ENCODE measurements at places on chromosomes 1 and 21.
A peak's percentile ranks its signal among the peaks of the same experiment; 100 is the strongest.

DNA sequence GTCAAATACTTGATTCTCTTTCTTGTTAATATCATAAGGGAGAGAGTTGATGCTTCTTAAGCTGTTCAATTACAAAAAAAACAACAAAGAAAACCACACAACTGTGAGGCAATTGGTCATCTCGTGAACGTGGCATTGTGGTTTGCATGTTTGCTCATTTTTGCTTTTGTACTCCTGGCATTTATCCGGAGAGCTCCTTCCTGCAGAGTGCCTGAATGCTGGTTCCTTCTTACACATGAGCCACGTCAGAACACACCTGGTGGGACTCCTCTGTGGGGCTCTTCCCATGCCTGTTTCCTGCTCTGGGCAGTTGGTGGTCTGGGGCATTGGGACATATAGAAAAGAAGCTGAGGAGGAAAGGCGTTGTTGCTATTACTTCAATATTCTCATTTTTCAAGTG lies 25.7 kb downstream of the KCNK1 start:
- DNase-seq: no peak

DNA sequence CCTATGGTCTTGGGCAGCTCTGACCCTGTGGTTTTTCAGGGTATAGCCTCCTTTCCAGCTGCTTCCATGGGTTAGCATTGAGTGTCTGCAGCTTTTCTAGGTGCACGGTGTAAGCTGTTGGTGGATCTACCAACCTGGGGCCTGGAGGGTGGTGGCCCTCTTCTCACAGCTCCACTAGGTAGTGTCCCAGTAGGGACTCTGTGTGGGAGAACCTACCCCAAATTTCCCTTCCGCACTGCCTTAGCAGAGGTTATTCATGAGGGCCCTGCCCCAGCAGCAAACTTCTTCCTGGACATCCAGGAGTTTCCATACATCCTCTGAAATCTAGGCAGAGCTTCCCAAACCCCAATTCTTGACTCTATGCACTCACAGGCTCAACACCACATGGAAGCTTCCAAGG lies 111.0 kb upstream of the C1orf87 start:
- no peak for DNase-seq

DNA sequence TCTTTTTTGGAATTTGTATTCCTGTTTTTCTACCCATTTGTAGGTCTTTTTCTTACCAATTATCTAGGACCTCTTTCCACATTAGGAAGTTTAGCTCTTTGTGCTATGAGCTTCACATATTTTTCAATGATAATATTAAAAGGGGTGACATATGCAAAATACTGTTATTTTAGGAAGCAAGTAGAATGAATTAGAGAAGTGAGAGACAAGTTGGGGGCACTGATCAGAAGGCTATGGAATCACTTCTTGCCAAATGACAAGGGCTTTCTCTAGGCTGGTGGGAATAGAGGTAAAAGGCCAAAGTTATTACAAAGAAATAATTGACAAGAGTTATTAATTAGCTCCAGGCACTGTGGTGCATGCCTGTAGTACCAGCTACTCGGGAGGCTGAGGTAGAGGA lies 4.3 kb upstream of the BCAR3 start:
- DNase-seq: no peak

- DNase-seq: no peak
These were observed 92.8 kb downstream of the PDE9A start for GRCh38 chr21:42746240-42746592.

GRCh38 chr1:16155537-16156410 lies at the start of gene EPHA2:
TSS of gene EPHA2 (minus strand) at chr1:16156069. CDS start at chr1:16155932, 137 bp downstream.
- DNase-seq: peak; percentile 30

DNA sequence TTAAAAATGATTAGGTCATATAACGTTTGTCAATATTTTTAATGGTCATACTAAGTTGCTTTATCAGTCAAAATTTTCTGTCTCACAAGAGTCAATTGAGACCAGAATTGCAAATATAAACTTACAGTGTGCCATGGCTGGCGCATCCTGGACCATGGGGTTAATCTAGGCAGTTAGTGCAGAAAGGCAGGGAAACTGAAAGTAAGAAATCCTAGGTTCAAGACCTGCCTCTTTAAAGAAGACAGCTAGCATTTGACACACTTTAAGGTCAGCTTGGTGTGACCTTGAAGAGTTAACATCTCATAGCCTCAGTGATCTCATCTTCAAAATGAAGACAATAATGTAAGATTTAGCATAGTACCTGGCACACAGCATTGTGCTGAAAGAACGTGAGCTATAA lies 210.0 kb upstream of the DAB1 start:
- no peak for DNase-seq

GRCh38 chr1:150543500-150544143 lies 5.6 kb upstream of the ADAMTSL4 start:
- no peak for DNase-seq

- DNase-seq: no peak
These were observed 156.6 kb downstream of the AK5 start for GRCh38 chr1:77438236-77438913.

- no peak for DNase-seq
These were observed 135.8 kb downstream of the MAP3K21 start for GRCh38 chr1:233463333-233463732.

DNA sequence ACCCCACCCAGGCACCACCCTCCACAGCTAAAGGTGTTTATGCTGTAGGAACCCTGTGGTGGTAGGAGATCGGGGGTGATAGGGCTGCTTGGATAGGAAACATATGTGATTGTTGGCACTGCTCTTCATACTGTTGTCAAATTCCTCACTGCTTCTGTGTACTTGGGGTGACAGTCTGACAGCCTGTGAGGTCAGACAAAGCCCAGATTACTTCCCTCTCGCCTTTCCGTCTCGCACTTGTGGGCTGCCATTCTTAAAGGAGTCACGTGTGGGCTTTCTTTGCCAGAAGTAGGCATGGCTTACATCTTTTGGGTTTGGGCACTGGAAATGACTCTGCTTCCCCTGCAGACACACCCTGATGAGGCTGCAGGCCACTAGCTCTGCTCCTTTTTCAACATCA lies 363.8 kb downstream of the DISC1 start:
- DNase-seq: no peak

DNA sequence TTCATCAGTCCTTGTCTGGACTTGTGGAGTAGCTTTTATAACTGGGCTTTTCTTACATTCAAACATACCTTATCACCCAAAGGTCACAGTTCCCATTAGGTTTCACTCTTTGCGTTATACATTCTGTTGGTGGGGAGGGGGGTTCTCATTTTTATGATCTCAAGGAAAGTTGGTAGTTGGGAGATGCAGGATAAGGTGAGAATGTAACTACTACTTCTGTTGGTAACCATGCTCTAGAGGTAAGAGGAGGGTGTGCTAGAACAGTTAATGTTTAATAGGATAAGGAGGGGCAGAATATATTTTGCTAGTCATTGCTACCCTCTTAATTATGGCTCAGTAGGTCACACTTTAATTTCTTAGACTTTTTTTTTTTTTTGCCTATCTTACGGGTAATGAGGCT lies 10.7 kb downstream of the YBX1 start:
- no peak for DNase-seq

GRCh38 chr1:72847651-72848050 lies 565.3 kb upstream of the NEGR1 start:
- no peak for DNase-seq

GRCh38 chr1:58545591-58546519 lies 671 bp downstream of the OMA1 start:
- peak; percentile 51 for DNase-seq

DNA sequence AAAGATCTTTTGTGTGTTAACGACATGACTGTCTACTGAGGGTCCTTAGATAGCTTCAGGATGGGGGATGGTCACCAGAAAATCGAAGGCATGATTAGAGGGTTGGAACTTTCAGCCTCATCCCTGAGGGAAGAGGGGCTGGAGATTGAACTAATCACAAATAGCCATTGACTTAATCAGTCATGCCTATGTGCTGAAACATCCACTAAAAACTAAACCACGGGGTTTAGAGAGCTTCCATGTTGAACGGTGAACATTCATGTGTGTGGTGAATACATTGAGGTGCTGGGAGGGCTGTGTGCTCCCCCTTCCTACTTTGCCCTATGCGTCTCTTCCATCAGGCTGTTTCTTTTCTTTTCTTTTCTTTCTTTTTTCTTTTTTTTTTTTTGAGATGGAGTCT lies 17.0 kb downstream of the RBP7 start:
- no peak for DNase-seq

- no peak for DNase-seq
These were observed 40.0 kb downstream of the PDC start for GRCh38 chr1:186420923-186421322.

DNA sequence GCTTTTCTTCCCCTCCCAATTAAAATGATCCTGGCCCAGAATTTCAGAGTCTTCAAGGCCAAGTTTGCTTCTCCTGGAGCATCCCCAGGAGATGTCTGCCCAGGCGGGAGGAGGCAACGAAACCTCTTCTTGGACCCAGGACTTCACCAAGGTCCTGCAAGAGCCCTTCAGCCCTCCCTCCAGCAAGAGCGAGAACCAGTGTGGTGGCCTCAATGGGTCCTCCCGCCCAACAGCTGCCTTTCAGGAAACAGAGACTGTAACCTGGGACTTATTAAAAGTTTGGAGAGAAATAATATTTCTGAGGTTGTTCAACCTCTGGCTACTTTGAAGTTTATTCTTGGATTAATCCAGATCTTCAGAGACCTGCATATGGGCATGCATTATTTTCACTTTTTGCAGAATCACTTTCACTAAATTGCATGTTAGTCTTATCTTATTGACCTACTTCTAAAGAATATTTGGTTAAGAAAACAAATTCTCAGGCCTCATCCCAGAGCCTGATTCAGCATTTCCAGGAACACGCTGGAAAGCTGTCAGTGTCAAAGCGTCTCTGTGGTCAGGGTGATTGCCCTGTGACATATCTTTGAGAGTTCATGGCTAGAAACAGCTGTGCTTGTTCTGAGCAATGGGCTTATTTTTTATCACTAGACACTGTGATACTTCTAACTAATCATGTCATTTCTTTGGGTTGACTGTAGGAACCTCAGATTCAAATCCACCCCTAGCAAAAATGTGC lies 66.0 kb upstream of the CLDN14 start:
- no peak for DNase-seq

GRCh38 chr21:45821998-45822397 lies 159.6 kb upstream of the COL6A1 start:
- no peak for DNase-seq

DNA sequence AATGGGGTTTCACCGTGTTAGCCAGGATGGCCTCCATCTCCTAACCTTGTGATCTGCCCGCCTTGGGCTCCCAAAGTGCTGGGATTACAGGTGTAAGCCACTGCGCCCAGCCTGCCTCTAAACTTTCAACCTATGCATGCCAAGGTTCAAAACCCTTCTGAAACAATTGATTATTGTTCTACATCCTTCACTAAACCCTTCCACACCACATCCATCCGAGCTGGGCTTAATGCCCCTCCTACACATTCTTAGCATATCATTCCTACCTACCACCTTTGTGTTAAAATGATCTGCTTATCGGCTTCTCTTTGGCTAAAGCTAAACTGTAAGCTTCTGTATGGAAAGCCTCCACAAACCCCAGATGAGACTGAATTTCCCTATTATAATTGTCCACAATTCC lies 40.8 kb upstream of the DOCK7 start:
- DNase-seq: no peak

GRCh38 chr1:161196111-161196510 lies 2.7 kb downstream of the ADAMTS4 start:
- DNase-seq: no peak

- DNase-seq: no peak
These were observed 1.3 kb downstream of the ADARB1 start for GRCh38 chr21:45075596-45076244.

DNA sequence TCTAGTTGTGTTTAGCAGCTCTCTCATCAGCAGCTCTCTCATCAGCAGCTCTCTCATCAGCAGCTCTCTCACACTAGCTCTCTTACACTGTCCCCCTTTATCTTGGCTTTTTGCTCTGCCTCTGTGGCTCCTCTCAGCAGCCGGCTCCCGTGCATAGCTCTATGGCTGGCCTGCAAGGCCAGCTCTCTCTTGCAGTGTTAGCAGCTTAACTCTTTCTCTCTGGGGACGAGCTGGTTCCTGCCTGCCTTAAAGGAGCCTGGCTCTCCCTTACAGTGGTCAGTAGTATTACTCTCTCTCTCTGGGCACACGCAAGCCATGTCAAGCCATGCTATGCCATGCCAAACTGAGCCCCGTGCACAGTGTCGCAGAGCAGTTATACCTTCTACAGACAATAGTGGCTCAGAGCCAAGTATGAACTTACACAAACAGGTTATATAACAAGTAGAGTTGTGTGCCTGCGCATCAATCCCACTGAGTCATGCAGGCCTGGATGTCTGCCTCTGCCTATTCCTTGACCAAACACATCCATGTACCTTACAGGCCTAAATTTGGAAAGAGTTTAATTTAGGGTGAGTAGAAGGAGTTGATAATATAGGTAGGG lies 295.9 kb downstream of the TPR start:
- no peak for DNase-seq
